Stimulated activated CD4-positive, alpha-beta T cell treated with anti-CD3 and anti-CD28 coated beads, Interleukin-4, amount 100 ng/mL, for 4 hours (primary cell): ENCODE measurements at places on chromosomes 3 and 15.
A peak's percentile ranks its signal among the peaks of the same experiment; 100 is the strongest.

DNA sequence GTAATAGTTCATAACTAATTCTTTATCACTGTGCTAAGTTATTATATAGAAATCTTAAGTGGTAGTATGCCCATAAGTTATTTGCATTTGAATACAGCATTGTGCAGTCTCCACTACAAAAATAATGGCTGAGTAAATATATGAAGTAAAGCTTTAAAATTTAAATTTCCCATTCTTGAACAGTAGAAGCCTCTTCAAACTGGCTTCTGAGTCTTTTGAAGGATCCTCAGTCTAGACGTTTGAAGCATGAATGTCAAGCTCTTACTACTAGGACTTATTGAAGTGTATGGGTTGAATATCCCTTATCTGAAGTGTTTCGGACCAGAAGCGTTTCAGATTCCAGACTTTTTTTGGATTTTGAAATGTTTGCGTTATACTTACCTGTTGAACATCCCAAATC lies 16.3 kb downstream of the MORF4L1 start:
- no peak for DNase-seq

DNA sequence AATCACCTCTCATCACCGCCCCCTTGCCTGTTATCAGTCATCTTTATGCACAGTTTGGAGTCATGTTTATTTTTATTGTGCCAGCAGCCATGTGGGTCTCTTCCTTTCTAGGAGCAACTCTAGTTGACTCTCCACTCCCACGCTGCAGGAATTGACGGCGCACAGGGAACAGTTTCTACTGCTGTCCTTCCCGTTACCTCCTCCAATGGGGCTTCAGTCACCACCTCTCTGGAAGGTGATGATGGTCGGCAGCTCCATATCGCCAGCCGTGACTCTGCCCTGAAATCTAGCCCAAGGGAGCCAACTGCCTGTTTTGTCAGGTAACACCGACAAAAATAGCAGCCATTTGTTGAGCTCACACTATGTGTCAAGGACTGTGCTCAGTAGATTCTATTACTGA lies 35.6 kb upstream of the FAM107A start:
- DNase-seq: no peak

DNA sequence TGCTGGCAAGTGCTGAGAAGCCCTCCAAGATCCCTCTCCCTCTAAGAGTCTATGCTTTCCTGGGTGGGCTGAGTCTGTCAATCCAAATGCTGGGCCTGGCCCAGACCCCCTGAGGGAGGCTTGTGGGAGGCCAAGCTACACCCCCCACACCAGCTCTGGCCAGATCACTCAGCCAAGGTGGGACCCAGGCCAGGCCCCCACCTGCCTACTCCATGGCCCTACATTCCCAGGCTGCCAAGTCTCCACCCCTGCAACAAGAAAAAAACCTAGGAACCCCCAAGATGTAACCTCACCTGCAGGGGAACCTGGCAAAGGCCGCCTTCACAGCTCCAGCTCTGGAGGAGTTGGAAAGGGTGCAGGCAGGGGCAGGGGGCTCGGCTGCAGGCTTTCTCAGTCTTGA lies 109.1 kb downstream of the CHSY1 start:
- no peak for DNase-seq

DNA sequence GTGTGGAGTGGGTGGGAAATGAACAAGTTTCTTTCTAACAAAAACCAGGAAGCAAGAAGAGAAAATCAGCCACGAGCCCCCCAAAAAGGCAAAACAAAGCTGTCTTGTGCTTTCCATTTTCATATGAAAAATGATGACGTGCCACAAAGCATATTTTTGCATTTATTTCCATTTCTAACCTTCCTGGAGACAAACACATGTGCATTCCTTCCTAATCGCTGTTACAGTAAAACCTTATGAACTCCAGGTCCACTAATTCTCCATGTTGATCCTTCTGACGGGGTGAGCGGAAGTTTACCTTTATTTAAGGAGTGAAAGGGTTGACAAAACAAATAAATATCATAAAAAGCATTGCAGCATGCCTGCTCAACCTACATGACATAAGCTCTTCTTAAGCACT lies 211.5 kb downstream of the RORA start:
- no peak for DNase-seq

- DNase-seq: no peak
These were observed 779.6 kb upstream of the ARPP21 start for GRCh38 chr3:34859746-34860145.

GRCh38 chr15:88911766-88912118 lies 1.4 kb downstream of the MFGE8 start:
- DNase-seq: no peak

DNA sequence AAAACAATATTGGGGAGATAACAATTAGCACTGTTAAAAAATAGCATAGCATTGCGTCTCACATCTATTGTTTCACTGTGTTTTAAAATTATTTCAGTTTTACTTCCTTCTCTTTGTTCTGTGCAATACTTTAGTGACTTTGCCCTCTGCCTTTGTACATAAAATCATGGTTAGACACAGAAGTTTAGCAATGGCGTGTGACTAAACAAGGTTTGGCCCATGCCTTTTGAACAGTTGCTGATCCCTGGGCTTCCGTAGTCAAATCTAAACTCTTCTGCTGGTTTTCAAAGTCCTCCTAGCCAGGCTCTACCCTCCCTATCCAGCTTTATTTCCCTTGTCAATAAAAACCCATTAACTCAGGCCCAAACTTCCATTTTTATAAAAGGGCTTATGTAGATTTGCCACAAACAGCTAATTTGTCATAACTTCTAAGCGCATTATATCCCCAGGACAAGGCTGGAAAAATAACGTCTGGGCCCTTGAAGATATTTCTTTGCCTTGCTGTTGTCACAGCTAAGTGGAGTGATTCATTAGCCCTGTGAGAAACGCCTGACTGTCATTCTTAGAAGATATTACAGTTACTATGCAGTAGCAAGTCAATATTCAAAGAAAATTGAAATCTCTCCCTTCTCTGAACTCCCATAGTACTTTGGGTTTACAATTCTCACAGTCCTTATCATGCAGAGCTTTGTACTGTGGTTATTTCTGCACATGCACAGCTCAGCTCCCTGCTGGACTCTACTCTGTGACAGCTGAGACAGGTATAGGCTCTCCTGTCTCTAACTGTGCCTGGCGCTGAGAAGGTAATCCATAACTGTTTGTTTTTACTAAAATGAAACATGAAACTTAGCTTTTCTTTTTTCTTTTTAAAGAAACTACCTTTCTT lies 123.4 kb upstream of the SLC24A5 start:
- DNase-seq: no peak

DNA sequence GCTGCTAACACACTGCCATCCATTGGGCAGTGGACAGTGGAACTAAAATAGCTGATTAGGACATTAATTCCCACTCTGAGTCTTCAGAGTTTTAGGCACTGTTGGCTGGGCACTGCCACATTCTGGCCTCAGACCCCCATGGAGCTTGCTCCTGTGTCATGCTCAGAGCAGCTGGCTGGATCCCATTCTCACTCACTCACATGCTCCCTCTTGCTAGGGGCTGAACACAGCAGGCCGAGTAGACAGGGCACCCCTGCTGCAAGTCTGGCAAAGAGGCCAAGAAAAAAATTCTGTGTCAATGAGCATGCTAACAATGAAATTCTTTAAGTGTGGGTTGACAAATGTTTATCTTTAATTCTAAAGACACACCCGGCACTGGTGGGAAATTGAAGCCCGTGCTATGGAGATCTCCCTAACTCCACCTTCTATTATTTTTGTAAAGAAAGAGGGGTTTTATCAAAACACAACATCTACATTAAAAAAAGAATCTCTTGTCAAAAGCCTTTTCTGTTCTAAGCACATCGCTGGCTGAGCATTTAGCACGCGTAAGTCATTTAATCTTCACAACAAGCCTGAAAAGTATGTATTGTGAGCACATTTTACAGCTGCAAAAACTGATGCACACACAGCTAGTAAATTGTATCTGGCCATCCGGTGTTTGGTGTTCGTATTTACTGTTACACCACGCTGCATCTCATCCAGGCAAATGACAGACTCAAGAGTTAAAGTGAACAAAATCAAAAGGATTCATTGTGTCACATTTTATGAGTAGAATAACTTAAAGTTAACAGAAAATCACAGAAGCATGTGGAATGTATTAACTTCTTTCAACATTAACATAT lies 362.1 kb downstream of the PLOD2 start:
- no peak for DNase-seq

DNA sequence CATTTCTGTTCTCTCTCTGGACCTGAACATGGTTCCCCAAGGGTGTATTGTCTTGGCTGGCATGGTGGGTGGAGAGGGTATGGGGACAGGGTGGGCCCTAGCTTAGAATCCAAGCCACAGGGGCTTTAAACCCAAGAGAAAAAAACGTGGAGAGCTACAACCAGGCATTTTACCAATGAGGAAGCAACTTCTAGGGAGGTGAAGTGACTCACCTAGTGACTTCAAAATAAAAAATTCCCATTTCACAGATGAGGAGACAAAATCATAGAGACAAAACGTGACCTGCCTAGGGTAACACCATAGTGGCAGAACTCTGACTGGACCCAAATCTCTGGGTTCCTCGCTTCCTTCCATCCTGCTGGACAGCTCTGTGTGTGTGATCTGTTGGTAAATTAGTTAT lies 216.8 kb downstream of the RPLP1 start:
- no peak for DNase-seq

DNA sequence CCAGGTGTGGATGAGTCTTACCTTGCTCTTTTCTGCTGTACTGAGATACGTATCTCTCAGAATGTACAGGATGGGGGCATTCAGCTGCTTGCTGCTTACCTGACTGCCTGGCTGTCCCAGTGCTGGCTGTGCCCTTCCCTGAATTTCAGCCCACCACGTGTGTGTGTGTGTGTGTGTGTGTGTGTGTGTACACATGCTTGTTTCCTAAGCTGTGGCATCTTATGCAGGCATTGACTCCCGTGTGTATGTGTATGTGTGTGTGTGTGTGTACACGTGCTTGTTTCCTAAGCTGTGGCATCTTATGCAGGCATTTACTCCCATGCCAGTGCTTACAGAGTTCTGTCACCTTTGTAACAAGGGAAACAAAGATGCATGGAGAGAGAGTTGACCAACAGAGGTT lies 60.4 kb upstream of the PLXNA1 start:
- no peak for DNase-seq

- DNase-seq: no peak
These were observed 90.0 kb upstream of the RPL32 start for GRCh38 chr3:12931273-12931905.

DNA sequence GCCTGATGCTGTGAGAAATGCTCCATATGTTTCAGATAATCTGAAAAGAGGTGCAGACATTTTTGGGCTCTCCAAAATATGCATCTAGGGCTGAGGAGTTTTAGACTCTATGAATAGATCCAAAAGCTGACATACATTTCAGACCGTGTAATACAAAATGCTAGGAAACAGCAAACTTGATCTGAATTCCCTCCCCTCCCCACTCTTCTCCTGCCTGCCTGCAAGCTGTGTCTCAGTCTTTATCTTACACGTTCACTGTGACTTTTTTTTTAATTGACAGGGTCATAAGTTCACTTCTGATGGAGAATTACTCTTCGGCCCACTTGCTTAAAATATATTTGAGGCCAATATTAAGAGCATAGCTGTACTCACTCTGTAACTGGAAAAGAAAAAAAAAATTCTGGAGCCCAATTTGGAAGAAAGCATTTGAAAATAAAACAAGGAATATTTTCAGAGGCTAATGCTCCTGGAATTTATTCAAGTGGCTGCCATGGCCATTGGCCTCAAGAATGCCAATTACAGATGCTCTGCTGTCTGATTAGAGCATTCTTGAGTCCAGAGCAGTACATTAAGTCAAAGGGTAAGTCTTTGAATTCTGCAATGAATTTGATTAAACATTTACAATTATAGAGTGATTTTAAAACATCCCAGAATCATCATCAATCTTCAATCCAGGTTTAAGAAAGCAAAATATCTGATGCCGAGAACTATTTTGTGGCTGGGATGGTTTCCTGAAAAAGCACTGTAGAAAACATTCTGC lies 146.2 kb upstream of the SEMA6D start:
- DNase-seq: no peak

DNA sequence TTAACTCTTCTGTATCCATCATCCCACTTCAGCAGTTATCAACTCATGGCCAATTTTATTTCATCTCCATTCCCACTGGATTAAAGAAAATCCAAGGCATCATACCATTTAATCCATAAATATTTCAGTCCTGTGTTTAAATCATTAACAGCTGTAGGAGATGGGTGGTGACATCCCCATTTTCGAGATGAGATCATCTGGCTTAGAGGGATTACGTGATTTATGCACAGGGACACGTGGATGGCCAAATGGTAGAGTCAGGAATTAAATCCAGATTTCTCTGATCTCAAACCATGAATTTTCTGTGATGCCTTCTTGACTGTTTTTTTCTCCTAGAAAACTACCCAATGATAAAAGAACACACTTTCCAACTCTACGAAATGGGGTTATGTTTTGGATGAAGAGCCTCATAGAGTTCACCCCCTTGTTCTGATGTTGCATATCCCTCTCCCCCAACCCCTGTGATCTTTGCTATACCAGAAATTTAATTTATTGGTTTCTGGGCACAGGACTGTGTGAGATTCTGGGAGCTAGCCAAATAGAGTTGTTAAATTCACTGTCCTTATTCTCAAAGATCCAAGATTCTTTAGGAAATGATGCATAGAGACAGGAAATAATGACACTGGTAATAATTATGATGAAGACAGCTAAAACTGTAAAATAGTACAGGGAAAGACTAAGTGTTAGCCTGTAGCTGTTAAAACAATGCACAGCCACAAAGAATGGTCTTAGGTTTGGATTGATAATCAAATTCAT lies 7.4 kb downstream of the ZNF589 start:
- DNase-seq: no peak

GRCh38 chr3:85576091-85576690 lies 617.4 kb downstream of the CADM2 start:
- DNase-seq: peak; percentile 11

- DNase-seq: no peak
These were observed 13.7 kb downstream of the P2RY14 start for GRCh38 chr3:151264605-151265004.

DNA sequence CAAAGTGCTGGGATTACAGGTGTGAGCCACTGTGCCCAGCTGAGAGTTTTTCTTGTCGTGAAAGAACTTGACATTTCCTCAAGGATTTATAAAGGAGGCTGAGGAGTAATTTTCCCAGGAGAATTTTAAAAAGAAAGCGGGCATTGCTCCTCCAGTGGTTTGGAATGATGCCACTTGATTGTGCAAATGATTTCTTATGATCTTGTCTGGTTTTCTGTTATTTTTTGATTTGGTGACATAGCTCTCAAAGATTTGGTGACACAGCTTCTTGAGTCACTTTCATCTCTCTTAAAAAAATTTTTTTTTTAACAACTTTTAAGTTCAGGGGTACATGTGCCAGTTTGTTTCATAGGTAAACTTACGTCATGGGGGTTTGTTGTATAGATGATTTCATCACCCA lies 24.6 kb upstream of the NFKBIZ start:
- DNase-seq: no peak

GRCh38 chr3:123765475-123766128 lies 118.5 kb downstream of the MYLK start:
- DNase-seq: no peak

- no peak for DNase-seq
These were observed 63.8 kb downstream of the IGSF11 start for GRCh38 chr3:118970819-118971218.

DNA sequence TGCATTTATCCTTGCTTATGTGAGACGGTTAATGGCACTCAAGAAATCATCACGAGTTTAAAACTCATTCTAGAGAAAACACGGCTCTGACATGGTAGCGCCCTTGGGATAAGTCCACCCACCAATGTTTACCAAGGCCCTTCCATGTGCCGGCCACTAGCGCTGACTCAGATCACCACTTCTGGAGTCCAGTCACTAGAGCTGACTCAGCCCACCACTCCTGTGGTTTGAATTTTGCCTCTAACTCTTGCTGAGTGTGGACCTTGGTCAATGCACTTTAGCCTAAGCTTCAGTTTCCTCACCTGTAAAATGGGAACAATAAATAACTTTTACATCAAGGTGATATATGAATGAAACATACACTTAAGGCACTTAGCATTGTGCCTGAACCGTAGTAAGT lies 358.4 kb upstream of the PROK2 start:
- no peak for DNase-seq
